ENCODE measurements at places on chromosomes 1 and 21.

DNA sequence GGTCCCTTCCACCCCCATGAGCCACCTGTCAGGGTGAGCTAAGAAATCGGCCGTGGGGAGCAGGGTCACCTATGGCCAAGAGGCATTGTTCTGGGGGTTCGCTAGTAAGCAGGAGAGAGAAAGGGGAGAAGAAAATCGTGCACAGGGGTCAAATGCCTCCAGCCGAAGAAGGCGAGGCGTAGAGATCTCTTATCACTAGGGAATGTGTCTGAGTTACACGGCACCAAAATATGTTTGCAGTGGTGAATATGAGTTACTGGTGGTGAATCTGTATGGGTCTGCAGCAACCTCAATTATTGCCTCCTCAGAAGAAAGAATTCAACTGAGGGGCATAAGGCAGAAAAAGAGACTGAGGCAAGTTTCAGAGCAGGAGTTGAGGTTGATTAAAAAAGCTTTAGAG, 54.2 kb upstream of the RABGAP1L start:
- no peak for DNase-seq

- DNase-seq, result no peak
Measured at GRCh38 chr21:41923186-41923585, 30.6 kb downstream of the C2CD2 start.

- no peak for DNase-seq
Measured at GRCh38 chr1:223227486-223228196, 84.6 kb upstream of the TLR5 start.

DNA sequence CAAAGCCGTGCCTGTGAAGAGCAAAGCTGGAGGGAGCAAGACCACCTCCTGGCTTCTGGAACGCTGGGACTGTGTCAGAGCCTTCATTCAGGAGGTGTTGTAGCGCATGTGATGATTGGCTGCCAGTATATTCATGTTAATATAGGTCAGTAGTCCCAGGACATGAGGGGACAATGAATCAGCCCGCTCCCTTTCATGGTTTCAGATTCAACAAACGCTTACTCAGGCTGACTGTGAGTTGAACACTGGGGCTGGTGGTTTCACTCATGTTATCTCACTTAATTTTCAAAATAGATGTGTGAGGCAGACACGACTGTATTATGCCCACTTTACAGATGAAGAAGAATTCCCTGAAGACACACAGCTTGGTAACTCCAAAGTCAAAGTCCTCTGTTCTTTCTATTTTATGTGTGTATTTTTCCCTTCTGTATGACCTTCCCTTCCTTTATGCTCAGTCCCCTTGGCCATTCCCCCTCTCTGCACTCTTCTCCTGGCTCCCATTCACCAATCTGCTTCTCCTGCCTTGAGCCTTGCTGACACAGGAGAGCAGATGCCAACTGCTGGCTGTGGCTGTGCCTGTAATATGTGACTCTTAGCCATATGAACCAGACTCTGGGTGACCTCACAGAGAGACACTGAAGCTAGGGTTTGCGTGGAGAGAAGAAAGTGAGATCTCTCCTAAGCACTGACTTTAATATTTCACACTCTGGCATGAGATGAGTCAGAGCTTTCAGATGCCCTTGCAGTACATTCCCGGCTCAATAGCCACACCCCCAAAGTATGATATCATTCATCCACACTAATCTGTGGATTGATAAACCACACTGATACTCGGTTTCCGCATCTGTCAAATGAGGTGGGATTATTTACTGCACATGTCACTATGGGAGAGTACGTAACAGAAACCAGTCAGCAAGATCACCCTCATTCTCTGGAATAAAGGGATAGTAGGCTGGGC, 31.4 kb upstream of the KIRREL1 start:
- no peak for DNase-seq

All from neuronal stem cell (in vitro differentiated cells).